ENCODE measurements at places on chromosomes 1 and 21. TPM values are rescaled to one million over a fixed set of nuclear protein-coding genes. Genes with fewer than 3 reads are reported as not detected.

Gene ZBTB8A
- total RNA-seq, result 2.9 TPM

Gene C2CD2
- total RNA-seq, result 11.0 TPM

Gene ELAVL4
- not detected for total RNA-seq

Gene CNR2
- not detected for total RNA-seq

Gene SYCP1
- total RNA-seq, result not detected

Gene FABP3
- total RNA-seq, result not detected

Gene SCCPDH
- total RNA-seq, result 48.8 TPM

Gene GBP5
- total RNA-seq, result not detected

Gene MRPL24
- total RNA-seq, result 207 TPM
